ENCODE measurements at places on chromosomes 7 and 10.
A peak's percentile ranks its signal among the peaks of the same experiment; 100 is the strongest.

- DNase-seq = no peak
Measured at GRCh38 chr10:33869028-33869427, 534.6 kb upstream of the NRP1 start.

- DNase-seq = no peak
Measured at GRCh38 chr7:10156972-10157371, 816.7 kb upstream of the PHF14 start.

DNA sequence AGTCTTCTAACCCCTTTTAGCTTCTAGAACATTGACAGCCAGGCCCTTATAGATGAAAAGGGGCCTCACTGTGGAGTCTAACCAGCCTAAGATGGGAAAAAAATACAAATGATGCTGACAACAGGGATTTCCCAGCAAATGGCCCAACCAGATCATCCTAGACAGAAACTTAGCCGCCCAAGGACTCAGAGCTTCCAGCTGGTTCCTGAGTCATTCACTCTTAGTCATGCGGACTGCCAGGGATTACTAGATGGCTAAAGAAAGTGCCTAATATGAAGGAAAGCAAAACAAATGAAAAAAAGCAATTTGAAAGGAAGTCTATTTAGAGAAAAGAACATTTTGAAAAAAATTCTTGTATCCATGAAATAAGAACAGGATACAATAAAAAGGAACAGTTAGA is 23.7 kb downstream of the TSPAN14 start:
- DNase-seq = peak; percentile 89

GRCh38 chr10:51007781-51008180 is 66.5 kb upstream of the PRKG1 start:
- DNase-seq = no peak

DNA sequence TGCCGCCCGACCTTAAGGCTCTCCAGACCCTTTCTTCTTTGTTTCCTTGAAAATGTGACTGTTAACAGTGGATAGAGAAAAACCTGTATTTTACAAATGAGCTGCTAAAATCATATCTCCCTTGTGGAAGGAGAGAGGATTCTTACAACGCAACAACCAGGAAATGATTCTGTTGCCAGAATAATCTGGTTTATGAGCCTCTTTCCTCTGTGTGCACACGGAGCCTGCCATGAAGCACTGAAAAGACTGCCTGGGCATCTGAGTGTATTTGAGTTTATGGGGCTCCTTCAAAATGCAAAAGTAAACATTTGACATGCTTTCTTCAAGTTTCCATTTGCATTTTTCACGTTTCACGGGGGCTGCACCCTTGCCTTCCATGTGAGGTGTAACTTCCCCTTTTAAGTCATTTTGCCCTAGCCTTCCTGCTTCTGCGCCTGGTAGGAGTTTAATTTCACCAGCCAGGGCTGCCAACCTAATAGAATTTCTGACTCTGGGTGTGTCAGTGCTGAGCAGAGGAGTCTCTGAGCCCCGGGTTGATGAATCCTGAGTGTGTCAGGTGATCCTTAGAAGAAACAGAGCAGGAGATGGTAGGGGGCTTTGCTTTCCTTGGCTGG is 101.2 kb downstream of the GRB10 start:
- no peak for DNase-seq

DNA sequence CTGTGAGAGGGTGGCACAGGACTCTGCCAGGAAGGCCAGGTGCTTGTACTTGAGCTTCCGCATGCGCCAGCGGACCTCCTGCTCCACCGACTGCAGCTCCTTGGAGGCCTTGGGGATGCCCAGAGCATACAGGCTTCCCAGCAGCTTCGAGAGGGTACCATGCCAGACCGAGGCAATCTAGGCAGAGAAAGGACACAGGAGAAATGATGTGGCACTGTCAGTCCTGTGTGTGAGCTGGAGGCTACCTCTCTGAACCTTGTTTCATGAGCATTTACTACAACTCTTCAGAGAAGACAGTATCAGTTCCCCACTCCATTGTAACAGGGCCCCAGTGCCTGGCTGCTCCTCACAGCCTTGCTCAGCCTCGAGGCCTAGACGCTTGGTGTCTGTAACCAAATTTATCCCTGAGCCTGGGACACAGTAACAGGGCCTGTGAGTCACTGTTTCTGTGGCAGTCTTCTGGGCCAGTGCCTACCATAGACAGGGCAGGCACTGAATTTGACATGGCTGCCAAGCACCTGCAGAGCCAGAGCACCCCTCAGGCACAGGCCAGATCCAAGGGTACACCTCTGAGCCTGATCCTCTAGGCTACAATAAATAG is 5.8 kb downstream of the TBRG4 start:
- no peak for DNase-seq

- peak; percentile 85 for DNase-seq
Measured at GRCh38 chr10:73907841-73908517, 3.0 kb upstream of the PLAU start.

- no peak for DNase-seq
Measured at GRCh38 chr7:25726170-25726780, 425.7 kb upstream of the NFE2L3 start.

GRCh38 chr7:134046594-134047128 is 80.5 kb upstream of the LRGUK start:
- DNase-seq = no peak
